Activated T-helper 1 cell treated with anti-CD3 and anti-CD28 coated beads, Interleukin-2, amount 50 U/mL, for 16 hours (primary cell): ENCODE measurements at places on chromosomes 2 and 18.

DNA sequence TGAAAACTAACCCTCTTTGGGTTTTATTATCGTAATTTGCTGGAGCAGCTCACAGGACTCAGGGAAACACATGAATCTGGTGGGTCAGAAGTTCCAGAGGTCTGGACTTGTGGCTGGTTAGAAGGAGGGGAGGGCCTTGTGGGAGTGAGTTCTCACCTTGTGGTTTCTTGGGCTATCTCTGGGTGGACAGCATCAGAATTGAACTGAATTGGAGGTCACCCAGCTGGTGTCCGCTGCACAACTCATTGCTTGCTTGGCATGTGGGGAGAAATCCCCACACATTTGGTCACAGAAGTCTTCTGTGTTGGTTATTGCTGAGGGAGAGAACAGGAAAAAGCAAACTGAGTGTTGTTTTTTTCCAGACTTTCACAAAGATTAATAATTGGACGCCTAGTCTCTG is 27.5 kb downstream of the ZNF892 start:
- DNase-seq: no peak

DNA sequence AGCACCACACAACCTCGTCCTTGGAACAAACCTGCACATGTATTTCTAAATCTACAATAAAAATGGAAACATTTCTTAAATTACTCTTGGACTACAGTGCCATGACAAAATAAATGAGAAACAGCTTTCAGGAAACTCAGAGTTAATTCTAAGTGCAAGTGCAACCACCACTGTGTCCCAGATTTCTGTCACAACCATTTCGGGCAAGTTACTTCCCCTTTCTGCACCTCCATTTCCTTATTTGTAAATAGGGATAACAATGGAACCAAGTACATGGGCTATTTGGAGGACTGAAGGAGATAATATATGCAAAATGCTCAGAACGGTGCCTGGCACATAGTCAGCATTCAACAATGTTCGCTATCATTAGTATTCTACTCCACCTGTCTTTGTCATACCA is 93.2 kb downstream of the CACNB4 start:
- no peak for DNase-seq

- peak; percentile 45 for DNase-seq
Measured at GRCh38 chr2:64049633-64050220, 30.5 kb upstream of the VPS54 start.

DNA sequence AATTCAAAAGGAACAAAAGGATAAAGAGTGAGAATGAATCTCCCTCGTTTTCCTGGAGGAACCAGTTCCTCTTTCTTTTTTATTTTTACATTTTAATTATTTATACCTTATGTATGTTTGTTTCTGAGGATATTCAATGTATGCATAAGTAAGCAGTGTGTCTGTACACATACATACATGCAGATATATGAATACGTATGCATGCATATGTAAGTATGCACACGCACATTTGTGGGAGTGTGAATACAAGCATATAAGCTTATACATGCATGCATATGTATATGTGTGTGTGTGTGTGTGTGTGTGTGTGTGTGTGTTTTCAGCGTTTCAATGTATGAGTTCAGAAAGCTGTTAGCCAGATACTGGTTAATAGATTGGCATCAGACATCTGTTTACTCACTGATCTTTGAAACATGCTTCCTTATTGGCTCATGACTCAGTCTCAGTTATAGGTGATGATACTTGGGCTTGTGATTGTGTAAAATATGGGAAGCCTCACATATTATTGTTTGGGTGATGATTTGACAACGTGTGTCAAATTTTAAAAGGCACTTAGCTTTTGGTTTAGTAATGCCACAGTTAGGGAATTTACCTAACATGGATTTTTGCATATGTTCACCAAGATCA is 279.7 kb upstream of the TRIB2 start:
- no peak for DNase-seq

DNA sequence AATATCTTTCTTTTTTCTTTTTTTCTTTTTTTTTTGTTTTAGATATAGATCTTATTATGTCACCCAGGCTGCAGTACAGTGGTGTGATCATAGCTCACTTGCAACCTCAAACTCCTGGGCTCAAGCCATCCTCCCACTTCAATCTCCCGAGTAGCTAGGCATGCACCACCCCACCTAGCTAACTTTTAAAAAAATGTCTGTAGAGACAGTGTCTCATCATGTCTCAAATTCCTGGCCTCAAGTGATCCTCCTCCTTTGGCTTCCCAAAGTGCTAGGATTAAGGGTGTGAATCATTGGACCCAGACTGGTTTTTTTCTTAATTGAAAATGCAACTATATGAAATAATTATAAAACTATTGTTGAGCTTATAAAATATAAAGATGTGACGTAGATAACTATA is 9.8 kb upstream of the ZCCHC2 start:
- no peak for DNase-seq

GRCh38 chr2:42569116-42569711 is 782 bp downstream of the MTA3 start:
- DNase-seq: no peak

- DNase-seq: no peak
Measured at GRCh38 chr18:6950641-6951040, 167.0 kb downstream of the LAMA1 start.

DNA sequence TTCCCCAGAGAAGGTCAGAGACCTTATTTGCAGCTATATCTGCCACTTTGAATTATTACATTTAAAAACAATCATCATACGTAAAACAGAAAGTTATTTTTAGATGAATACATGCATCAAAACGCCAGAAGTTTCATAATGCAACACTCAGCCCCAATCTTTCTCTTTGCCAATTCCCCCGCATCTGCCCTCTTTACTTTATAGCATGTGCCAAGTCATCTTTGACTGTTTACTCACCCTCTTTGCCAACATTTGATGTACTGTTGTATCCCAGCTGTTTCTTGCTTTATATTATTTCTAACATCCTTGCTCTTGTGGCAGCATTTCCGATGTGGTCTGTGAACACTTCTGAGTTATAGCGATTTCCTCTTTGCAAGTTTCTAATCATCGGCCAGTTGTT is 86.2 kb downstream of the CRIM1 start:
- no peak for DNase-seq

DNA sequence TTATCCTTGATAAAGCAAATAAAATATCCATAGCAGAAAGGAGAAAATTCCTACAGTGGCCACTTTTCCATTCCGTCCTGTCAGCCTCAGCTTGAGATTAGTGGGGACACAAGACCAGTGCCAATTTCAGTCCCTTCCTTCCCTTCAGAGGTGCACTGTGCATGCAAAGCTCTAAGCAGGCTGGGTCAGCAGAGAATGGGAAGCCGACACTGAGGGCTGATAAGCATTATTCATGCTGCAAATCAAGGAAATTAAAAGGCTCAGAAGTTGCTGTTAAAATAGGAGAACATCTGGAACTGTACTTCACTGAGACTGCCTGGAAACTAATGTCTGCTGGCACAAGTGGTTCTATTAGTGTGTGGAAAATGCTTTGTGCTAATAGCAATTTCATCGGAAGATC is 534.3 kb downstream of the ADCYAP1 start:
- DNase-seq: no peak

DNA sequence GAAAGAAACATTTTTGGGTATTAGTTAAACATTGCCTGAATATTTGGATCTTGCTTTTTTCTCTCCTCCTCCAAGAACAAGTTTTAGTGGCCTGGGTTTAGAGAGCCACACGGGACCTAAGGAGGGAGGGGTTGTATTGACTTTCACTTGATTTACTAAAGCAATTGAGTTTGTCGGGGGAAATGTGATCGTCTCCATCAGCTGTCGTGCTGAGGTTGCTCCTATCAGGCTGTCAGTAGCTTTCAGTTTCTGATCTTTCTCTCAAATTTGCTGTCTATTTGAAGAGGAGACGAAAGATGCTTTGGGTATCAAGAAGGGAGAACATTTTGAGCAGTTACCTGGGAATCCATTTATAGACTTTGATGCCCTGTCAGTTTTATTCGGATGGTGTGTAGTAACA is 106.0 kb downstream of the SETBP1 start:
- no peak for DNase-seq

DNA sequence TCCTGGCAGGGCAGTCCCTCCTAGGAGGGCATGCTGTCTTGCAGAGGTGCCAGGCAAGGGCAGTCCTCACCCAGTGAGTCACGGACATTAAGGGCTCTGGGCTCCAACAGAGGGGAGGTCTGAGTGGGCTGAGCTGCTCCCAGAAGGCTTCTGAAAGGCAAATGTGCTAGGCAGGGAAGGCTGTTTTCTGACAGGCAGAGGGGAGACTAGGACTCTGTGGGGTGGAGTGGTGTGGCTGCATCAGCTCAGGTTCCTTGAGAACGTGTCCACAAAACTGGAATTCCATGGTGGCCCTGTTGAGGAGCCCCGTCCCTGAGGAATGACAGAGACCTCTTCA is 283.5 kb downstream of the MYCN start:
- no peak for DNase-seq

DNA sequence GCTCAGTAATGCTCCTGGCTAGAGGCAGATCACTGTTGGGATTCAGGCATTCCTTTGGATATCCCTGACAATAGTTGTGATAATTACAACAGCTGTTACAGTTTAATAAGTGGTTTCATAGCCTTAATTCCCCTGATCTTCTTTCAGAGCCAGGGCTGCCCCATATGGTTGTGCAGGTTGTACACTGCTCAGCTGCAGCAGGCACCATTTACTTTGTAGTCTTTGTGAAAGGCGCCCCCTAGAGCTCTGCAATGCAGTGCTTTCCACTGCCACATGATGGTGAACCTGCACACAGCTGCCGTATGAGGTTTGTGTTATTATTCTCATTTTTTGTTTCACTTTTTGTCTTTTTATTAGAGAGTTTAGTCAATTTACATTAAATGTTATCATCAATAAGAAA is 239.1 kb downstream of the KCNS3 start:
- no peak for DNase-seq

- no peak for DNase-seq
Measured at GRCh38 chr18:43004421-43004820, 111.1 kb downstream of the RIT2 start.

DNA sequence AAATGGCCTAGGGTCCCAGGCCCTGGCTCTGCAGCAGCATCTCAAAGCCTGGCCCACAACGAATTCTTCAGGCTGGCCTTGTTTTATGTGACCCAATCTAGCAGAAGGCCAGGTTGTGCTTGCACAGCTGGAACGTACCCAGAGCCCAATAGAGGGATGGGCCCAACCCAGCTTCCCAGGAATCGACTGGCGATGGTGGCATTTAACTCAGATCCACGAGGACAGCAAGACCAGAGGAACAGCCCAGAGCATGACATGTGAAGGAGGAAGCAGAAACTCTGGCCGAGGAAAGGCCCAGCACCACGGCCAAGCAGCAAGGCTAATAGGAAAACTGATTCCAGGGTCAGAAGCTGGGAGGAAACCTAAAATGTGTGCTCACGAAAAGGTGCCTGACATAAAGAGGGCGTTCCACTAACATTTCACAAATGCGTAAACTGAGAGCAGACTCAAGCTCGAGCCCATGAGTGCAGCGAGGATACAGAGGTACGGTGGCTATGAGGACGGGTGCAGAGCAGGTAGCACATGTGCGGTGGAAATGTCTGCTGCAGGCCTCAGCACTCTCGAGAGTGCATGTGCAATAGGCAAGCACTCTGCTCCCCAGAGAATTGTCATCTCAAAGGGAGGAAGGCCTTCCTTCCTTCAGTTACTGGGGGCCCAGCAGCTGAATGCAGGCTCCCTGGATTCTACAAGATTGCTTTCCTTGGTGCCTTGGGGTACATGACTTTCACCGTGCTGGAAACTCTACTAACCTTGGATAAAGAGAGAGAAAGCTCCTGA is 156.9 kb upstream of the GLI2 start:
- DNase-seq: no peak

DNA sequence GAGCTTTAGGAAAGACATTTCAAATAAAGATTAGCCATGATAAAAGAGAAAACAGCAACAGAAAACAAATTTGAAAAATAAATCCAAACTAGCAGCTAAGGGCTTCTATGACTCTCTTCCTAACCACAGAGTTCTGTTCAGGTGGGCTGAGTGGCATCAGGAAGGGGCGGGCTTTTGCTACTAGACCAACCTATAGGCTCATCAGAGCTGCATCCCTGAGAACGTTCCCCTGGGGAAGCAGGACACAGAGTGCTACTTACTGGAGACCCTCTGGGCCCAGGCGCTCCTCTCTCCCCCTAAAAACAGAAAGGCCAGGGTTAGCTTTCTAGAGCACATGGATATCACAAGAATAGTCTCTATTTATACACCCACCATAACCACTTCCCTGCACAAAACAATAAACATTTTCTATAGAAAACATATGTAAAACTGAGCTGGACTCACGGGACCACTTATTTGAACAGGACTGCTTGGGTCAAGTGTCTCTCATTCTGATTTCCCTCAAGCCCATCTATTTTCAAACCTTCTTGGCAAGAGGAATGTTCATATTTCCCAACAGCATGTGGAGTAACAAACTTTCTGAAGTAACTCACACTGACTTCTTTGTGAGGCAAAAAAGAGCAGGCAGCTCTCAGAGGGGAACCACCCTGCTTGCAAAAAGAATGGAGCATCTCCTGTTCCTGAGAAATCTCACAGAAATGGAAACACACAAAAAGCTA is 78.9 kb upstream of the LMAN1 start:
- no peak for DNase-seq

GRCh38 chr2:132403146-132403545 is 13.5 kb upstream of the GPR39 start:
- no peak for DNase-seq

DNA sequence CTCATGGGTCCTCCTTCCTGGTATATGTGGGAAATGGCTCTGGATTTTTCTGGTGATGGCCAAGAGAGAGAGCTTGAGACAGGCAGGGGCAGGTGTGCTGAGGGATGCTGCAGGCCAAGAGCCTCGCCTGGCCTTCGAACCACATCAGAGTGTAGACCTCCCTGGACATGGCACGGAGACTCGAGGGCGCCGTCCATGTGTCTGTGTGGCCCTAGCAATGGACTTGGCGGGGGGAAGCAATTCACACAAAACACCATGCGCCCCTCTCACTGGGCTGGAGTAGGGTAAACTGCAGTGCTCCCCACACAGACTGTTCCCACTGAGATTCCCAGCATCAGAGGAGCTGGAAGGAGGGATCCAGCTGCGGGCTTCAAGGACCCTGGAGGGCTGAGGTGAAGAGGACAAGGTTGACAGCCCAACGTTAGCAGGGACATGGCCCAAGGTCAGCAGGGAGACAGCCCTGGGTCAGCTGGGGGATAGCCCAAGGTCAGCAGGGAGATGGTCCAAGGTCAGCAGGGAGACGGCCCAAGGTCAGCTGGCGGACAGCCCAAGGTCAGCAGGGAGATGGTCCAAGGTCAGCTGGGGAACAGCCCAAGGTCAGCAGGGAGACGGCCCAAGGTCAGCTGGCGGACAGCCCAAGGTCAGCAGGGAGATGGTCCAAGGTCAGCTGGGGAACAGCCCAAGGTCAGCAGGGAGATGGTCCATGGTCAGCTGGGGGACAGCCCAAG is 75.4 kb upstream of the HDAC4 start:
- no peak for DNase-seq

- no peak for DNase-seq
Measured at GRCh38 chr18:77068321-77069312, 64.0 kb downstream of the MBP start.

- DNase-seq: no peak
Measured at GRCh38 chr18:34998661-34999060, 42.6 kb upstream of the MAPRE2 start.

DNA sequence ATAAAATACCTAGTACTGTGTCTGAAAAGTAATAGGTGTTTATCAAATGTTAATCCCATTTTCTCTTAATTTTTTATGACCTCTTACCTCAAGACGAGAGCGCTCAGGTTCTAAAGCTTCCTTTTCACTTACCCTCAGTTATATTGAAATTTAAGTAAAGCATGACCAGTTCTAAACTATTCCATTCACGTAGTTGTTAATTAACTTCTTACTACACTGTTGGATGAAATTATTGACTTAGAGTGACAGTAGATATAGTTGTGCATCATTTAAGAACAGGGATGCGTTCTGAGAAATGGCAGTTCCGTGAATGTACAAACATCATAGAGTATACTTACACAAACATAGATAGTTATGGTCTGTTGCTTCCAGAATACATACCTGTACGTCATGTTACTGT is 20.1 kb upstream of the HTR2B start:
- no peak for DNase-seq
